ENCODE measurements at places on chromosomes 12 and 14.
A peak's percentile ranks its signal among the peaks of the same experiment; 100 is the strongest.

- no peak for DNase-seq
Observed at GRCh38 chr14:22305607-22306006, 283.4 kb downstream of the DAD1 start.

DNA sequence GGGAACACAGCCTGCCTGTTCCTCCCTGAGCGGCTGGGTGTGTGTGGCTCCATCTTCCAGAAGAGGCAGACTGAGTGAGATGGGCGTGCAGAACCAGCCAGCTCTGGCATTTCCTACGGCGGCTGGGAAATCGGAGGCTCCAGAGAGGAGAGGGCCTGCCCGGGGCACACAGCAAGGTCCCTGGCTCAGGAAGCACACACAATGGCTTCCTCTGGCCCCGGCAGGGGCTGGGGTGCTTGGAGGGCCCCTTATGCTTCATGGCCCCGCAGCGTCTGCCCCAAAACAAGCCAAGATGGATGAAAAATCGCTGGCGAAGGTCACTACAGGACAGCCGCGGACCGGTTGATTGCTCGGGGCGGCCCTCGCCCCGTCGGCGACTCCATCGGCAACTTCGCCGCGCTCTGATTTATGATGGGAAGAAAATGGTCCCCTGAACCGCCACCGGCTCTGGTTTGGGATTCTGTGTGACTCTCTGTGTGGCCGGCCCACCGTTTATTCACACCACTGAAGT lies 191.5 kb upstream of the C14orf180 start:
- DNase-seq = no peak

GRCh38 chr14:85471744-85472143 lies 58.2 kb upstream of the FLRT2 start:
- peak; percentile 86 for DNase-seq

- no peak for DNase-seq
Observed at GRCh38 chr14:67814821-67815220, 1.6 kb downstream of the ZFYVE26 start.

DNA sequence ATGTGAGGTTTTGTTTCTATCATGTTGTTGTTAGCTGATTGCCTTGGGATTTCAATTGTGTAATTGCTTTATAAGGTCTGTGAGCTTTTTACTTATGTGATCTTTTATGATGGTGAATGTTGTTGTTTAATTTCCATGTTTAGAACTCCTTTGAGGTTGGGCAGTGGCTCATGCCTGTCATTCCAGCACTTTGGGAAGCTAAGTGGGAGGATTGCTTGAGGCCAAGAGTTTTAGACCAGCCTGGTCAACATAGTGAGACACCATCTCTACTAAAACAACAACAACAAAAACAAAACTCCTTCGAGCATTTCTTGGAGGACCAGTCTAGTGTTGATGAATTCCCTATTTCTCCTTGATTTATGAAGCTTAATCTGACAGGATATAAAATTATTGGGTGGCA lies 102.1 kb upstream of the PMCH start:
- no peak for DNase-seq

GRCh38 chr14:91511043-91511383 lies 903 bp upstream of the PPP4R3A start:
- DNase-seq = no peak

DNA sequence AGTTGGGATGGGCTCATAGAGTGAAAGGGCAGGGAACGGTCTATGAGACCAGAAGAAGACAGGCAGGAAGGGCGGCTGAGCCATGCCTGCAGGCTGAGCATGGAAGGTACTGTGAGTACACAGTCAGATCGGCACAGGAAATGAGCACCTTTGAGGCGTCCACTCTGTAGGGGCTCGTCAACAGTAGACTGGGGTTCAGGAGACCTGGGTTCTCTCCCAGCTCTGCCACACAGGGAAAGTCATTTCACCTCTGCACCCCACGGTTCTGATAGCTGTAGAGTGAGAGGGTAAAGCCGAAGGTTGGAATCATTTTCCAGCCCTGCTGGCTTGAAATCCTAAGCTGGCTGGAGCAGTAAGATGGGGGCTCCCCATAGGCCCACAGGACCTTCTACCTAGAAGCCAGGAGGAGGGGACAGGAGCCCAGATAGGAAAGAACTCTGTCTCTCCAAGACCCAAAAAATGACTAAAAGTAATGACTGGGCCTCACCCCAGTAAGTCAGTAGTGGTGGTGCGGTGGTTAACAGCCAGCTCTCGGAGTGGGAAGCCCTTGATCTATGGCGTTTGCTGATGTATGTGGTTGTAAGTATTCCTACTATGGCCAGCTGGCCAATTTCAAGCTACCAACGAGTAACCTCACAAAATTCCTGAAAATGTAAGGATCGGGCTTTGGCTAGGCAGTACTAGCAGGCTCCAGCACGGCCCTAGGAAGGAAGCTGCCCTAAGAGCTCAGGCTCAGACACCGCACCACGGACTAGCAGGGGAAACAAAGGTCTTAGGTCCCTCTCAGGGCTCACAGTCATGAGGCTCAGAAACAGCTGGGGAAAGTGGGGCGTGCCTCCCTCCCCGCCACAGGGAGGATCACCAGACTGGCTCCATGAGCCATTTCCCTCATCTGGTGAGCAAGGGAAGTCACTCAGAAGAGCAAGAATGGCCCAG lies 10.3 kb upstream of the CD27 start:
- no peak for DNase-seq

- DNase-seq = no peak
Observed at GRCh38 chr12:104850781-104851180, 107.3 kb downstream of the SLC41A2 start.
